ENCODE measurements at places on chromosomes 6 and 20.
A peak's percentile ranks its signal among the peaks of the same experiment; 100 is the strongest.

DNA sequence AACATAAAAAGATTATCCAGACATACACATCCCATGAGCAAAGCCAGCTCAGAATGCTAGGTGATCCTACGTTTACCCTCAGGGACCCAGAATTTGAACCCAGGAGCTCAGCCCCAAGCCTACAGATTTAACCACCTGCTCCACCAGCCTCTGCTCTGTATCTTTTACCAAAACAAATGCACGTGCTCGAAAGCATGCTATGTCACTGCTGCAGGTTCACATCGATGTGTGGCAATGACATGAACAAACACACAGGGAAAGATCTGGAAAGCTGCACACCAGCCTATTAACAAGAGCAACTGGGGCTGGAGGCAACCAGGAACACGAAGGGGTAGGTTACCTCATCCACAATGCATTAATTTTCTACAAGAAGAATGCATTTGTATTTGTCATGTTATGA, 32.1 kb downstream of the PREX1 start:
- DNase-seq = no peak

DNA sequence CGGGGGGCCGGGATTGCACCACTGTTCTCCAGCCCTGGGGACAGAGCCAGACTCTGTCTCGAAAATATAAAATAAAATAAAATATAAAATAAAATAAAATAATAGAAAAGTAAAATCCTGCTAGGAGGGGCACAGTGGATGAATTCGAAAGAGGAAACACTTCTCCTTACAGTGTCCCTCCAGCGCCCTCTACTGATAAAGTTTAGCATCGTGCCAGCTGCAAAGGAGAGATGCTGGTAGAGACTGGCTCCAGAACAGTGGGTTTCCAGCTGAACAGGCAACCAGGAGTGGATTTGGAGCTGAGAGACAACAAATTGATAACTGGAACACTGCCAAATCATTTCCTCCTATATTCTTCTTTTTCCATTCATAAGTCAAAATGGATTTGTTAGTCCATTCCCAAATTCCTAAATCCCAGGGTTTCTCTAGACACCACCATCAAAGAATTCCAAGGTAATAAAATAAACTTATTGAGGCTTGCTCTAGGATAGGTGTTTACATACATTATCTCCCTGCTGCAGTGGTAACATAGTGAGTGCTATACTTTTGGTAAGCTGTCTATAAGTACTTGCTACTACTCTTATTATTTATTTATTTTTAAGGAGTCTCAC, 31.7 kb upstream of the TBPL1 start:
- peak; percentile 69 for DNase-seq

- no peak for DNase-seq
These were observed 13.7 kb upstream of the FAM110A start for GRCh38 chr20:819680-820322.

GRCh38 chr6:74609871-74610270, 596.0 kb downstream of the COL12A1 start:
- DNase-seq = no peak

DNA sequence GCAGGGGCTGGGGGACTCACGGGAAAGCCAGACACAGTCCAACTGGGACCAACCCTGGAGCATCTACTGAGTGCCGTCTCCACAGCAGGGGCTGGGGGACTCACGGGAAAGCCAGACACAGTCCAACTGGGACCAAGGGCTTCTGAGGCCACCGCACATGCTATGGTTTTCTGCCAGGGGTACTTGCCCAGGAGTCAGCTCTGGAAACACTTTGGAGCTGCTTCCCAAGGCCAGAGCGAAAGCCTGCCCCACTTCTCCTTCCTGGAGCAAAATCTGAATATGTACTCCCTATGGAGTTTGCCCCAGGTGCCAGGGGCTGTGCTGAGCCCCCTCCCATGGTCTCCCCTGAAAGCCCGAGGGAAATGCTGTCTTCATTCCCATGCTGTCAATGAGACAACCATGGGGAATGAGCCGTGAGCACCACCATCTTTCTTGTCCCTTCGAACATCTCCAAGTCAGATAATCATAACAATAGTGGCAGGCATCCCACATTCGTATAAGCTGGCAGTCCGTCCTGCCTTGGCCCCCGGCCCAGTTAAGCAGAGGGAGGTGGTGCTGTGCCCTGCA, 18.5 kb downstream of the PCK1 start:
- DNase-seq = no peak

DNA sequence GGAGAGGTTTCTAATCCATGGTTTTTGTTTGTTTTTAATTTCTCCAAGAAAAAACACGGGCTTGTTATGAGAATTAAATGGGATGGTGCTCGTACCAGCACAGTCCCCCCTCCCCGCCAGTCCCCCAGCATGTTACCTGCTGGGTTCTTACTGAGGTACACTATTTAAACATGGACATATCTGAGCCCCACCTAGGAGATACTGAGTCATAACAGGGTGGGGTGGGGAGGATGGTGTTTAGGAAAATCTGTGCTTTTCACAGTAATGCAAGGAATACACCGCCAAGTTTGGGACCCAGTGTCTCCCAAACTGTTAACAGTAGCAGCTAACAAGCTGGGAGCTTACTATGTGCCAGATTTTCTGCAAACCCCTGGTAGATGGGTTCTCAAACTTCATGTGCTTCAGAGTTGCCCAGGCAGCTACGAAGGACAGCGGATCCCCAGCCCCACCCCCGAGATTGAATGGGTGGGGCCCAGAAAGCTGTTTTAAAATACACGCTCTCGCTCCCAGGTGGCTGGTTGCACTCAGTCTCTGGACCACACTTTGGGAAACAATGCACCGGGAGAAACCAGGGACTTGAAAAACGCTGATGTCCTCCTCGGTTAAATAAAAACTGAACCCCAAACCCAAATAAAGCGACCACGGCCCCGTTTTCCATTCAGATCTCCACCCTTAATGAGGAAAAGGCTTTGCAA, 995 bp downstream of the ZFP64 start:
- DNase-seq = no peak

DNA sequence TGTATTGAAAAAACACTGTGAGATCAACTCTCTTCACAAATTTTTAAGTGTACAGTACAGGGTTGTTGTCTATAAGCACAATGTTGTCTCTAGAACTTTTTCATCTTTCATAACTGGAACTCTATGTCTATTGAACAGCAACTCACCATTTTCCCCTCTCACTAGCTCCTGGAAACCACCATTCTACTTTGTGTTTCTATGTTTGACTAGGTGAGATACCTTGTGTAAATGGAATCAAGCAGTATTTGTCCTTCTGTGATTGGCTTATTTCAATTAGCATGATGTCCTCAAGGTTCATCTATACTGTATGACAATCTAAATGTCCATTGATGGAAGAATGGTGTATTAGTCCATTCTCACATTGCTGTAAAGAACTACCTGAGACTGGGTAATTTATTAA, 210.1 kb upstream of the FUT9 start:
- DNase-seq = no peak

- no peak for DNase-seq
These were observed 34.6 kb upstream of the NKX2-2 start for GRCh38 chr20:21548390-21549035.

DNA sequence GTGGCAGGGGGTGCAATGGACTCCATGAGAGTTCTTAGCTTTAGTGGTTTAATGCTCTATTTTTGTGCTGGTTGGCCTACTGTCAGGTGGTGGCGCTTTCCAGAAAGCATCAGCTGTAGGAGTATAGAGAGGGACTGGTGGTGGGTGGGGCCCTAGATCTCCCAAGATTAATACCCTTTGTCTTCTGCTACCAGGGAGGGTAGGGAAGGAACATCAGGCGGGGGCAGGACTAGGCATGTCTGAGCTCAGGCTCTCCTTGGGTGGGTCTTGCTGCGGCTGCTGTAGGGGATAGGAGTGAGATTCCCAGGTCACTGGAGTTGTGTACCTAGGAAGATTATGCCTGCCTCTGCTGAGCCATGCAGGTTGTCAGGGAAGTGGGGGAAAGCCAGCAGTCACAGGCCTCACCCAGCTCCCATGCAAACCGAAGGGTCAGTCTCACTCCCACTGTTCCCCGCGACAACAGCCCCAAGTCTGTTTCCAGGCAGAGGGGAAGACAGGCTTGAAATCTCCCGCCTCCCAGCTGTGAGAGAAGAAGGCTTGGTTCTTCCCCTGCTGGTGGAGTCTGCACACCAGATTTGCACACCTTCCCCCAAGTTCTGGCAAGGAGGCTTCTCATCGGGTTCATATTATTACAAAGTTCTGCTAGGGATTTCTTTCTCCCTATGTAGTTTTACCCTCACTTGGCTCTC, 46.7 kb upstream of the PKIB start:
- no peak for DNase-seq

GRCh38 chr6:115896538-115897129, 164.1 kb downstream of the FRK start:
- DNase-seq = peak; percentile 8

GRCh38 chr6:92700411-92700810, 718.9 kb downstream of the EPHA7 start:
- DNase-seq = no peak

- DNase-seq = no peak
These were observed 754.7 kb upstream of the NRSN1 start for GRCh38 chr6:23371132-23371915.

DNA sequence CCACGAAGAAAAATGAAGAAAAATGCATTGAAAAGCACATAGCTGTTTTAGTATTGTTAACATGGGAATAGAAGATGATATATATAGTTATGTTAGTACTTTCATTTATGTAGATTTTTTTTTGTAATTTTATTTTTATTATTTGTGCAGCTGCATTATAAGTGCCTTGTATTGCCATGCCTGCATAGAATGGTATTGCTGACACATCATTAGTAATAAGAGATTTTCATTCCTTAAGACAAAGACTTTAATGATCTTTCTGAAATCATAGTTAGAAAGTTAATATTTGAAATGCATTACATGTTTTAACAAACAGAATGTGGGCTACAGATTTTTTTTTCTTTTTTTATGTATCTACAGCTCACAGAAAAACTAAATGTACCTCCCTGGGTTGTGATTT, 506.5 kb downstream of the NKAIN2 start:
- DNase-seq = no peak

- DNase-seq = no peak
These were observed 1.1 kb downstream of the RGS17 start for GRCh38 chr6:153129873-153130514.

DNA sequence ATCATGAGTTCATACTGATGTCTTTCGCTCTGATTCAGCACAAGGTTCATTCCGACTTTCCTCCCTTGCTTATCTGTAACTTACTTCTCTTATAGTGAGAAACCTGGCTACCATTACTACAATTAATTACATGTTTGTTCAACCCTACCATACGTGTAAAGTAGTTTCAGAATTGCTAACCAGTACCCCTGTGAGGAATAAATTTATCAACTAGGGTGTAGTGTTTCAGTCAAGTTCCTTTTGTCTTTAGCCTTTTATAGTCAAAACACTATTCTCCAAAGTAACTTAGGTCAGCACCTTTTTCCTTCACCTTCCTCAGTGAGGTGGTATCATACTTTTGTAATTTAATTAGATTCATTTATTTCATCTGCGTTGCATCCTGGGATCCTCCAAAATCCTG, 64.9 kb downstream of the MAP3K4 start:
- DNase-seq = no peak

GRCh38 chr6:134278000-134278399, 39.9 kb downstream of the SGK1 start:
- no peak for DNase-seq

DNA sequence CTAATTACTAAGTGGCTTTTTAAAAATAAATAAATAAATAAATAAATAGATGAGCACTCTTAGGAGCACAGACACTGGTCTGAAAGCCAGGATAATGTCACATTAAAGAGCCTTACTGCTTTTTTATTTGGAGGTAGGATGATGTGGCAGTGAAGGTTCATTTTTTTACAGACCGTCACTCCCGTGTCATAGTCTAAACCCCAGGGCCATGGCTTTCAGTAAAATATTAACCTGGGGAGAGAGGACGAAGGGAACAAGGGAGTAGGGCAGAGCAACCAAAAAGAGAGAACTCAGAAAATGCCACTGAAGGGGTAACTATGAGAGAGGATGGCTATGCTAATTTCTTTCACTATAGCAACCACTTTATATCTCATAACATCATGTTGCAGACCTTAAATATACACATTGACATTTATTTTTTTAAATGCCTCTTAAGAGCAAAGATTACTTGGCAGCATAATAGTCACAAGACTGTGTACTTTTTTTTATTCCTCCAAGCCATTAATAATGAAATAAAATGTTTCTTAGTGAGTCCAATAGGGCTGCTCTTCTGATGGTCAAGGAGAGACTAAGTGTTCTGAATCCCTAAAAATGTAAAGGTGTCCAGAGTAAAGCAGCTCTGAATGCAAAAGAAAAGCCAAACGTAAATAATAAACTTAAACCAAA, 100.9 kb upstream of the SIM1 start:
- no peak for DNase-seq

DNA sequence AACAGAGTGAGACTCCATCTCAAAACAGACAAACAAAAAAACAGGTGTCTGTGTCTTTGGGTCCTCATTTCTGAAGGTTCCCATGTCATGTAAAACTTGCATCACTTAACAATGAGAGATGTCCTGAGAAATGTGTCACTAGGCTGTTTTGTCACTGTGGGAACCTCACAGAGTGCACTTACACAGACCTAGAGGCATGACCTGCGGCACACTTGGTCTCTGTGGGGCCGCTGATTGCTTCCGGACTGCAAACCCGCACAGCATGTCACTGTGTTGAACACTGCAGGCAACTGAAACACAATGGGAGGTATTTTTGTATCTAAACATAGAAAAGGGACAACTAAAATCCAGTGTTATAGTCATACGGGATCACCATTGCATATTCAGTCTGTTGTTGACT, 42.3 kb upstream of the TMEM181 start:
- no peak for DNase-seq

DNA sequence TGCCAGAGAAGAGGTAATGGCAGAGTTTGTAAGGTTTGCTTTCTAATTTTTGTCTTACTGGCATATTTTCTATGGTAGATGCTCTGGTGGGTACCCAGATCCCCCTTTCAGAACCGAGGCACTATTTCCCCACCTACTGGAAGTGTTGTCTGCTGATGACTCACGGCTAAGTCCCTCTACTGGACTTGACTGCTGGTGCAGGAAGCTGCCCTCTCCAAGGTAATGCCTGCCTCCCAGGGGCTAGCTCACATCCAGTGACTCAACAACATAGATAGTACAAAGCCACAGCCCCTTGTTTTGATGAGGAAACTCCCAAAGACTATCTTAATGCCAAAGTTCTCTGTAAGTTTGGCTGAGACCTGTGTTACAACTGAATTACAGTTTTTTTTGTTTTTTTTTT, 285.4 kb upstream of the FLRT3 start:
- peak; percentile 47 for DNase-seq

DNA sequence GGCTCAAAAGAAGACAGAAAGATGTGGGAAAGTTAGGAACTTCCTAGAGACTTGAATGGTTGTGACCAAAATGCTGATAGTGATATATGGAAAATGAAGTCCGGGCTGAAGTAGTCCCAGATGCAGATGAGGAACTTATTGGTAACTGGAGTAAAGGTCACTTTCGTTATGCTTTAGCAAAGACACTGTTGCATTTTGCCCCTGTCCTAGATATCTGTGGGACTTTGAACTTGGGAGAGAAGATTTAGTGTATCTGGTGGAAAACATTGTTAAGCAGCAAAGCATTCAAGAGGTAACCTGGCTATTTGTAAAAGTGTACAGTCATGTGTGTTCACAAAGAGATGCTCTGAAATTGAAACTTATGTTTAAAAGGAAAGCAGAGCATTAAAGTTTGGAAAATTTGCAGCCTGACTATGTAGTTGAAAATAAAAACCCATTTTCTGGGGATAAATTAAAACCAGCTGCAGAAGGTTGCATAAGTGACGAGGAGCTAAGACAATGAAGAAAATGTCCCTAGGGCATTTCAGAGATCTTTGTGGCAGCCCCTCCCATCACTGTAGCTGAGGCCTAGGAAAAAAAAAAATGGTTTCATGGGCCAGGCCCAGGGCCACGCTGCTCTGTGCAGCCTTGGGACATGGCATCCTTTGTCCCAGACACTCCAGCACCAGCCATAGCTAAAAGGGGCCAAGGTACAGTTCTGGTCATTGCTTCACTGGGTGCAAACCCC, 1692.2 kb downstream of the HACE1 start:
- DNase-seq = no peak
